Astrocyte of the cerebellum (primary cell): ENCODE measurements at places on chromosomes 4 and X.

GRCh38 chrX:69961365-69962072, 88.2 kb downstream of the AWAT2 start:
- DNase-seq: no peak

DNA sequence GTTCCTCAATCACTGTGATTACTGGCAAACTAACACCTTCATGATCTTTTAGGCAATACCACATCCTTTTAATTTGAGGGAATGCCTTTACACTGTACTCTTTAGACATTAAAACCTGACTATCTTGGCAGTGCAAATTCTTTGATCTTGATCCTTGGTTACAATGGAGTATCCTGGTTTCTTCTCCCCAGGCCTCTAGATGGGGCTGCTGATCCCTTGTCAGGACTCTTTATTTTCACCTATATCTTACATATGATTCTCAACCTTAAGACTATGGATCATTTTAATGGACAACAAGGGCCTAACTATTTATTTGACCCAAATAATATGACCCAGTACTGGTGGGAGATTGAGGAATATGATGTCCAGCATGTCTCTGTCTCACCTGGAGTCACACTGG, 1005.5 kb upstream of the INTU start:
- no peak for DNase-seq

- no peak for DNase-seq
These were observed 29.0 kb downstream of the DDX60L start for GRCh38 chr4:168451331-168451730.

GRCh38 chrX:16778545-16778944, 7.7 kb upstream of the TXLNG start:
- no peak for DNase-seq

DNA sequence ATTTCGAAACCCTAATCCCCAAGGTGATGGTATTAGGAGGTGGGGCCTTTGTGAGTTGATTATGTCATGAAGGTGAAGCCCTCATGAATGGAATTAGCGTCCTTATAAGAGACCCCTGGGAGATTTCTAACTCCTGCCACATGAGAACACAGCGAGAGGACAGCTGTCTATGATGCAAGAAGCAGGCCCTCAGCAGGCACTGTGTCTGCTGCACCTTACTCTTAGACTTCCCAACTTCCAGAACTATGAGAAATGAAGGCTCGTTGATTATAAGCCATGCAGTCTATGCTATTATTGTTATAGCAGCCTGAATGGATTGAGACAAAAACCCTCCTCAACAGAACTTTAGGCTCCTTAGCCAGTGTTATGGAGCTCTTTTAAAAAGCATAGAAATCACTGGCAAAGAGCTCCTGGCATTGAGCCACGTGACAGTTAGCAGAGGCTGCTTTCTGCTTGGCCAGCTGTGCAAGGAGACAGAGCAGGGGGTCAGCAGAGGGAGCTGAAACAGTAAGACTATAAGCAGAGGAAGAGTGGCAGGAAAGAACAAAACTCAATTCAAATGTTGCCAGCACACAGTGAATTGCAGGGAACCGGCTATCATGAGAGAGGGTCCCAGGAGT, 219.2 kb upstream of the FAT1 start:
- DNase-seq: no peak

- DNase-seq: no peak
These were observed 373.6 kb downstream of the MID1IP1 start for GRCh38 chrX:39174772-39175417.
